Fibroblast of the aortic adventitia (primary cell): ENCODE measurements at places on chromosomes 4 and X.

DNA sequence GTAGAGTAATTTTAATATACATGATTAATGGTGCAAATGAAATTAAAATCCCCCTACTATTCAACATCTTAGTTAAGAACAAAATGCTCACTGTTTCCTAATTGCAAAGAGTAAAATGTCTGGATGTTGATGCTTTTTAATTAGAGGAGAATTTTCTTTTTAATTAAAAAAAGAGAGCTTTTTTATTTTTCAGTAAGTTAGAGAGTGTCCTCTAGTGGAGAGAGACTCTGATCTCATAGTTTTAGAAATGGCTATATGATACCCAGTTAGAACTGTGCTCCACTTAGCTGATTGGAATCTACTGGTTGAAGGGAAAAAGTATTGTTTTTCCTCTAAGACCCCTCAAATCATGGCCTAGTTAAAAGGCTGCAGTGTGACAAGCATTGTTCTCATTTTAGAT lies 312.0 kb upstream of the MAGEB2 start:
- peak; percentile 34 for DNase-seq

GRCh38 chr4:89538886-89539285 lies 231.3 kb upstream of the GPRIN3 start:
- peak; percentile 39 for DNase-seq

- peak; percentile 87 for DNase-seq
Measured at GRCh38 chrX:10582215-10582733, 38.1 kb downstream of the MID1 start.

DNA sequence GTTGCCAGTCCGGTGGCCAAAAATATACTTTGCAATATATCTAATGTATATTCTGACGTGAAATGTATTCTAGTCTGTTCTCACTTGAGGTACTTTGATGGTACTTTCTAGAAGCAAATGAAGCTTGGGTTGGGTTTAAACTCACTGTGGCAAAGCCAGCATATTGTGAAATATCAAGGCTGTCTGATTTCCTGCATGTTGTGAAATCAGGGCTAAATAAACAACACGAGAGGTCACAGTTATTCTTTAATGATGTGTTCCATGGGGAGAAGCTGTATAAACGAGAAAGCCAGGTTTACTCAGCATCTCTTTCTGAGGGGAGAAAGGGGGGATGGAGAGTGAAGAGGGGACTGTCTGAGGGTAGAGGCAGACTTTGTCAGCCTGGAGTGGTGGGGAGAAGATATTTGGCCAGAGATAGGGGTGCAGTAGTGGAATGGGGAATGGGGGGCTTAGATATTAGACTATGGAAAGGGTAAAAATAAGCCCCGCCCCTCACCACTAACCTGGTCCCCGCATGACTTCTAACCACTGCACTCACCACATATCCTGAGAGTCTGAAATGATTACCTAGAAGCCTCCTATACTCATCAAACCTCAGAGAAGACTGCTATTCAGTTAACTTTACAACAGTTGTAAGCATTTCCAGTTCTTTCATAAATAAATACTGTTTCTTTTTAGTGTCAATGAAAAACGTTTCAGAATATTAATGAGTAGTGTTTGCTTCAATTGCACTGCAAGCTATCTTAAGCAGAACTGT lies 5.9 kb upstream of the SCARB2 start:
- DNase-seq = peak; percentile 78

DNA sequence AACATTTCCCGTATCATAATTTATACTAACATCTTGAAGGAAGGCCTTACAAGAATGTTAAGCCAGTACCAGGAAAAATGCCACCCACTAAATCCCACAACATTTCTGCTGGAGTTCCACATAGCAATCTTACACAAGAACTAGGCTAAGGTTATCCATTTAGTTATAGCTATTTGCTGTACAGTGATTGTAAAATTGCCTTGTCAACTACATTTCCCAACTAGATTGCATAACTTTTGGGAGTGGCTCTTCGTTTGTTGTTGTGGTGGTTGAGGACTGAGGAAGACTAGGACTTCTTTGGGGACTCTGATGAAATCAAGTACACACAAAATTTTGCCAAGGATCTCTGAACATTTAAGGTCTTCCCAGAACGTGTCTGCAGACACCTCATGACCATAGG lies 8.0 kb downstream of the IBSP start:
- peak; percentile 11 for DNase-seq

GRCh38 chrX:96379951-96380350 lies 304.7 kb upstream of the DIAPH2 start:
- no peak for DNase-seq

- no peak for DNase-seq
Measured at GRCh38 chr4:141560056-141560455, 76.3 kb upstream of the IL15 start.

- peak; percentile 32 for DNase-seq
Measured at GRCh38 chr4:81472281-81473182, 825 bp upstream of the RASGEF1B start.

DNA sequence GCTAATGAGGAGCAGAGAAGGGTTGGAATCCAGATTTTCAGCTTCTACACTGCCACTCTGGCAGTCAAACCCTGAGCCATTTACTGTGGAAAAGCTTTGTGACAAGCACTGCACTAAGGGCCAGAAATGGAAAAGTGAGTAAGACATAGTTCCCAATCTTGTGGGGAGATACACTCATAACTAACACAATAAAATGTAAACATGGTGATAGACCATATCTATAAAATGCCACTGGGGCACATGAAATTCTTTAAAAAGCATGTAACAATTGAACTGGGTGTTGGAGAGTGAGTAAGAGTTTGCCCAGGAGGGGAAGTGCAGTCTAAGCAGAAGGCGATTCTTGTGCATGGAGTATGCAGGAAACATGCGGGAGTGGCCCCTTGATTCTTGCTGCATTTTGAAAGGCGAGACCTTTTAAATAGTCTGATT lies 32.0 kb upstream of the ANXA5 start:
- DNase-seq = peak; percentile 92

- DNase-seq = no peak
Measured at GRCh38 chr4:61860376-61860775, 660.2 kb downstream of the ADGRL3 start.

DNA sequence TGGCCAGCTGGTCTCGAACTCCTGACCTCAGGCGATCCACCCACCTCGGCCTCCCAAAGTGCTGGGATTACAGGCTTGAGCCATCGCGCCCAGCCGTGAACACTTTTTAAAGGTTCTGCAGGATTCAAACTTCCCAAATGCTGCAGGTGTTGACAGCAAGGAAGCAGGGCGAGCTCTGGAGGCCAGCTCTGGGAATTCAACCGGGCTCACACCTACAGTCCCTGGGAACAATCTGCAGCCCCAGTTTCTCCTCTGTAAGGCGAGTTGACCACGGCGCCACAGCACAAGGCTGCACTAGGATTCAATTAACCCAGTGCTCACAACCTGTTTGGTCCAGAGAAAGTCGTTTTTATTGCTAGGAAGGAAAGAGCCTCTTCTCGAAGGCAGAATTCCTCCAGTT lies 1.6 kb downstream of the MTNR1A start:
- no peak for DNase-seq

GRCh38 chr4:79977131-79977840 lies 95.7 kb downstream of the ANTXR2 start:
- no peak for DNase-seq

DNA sequence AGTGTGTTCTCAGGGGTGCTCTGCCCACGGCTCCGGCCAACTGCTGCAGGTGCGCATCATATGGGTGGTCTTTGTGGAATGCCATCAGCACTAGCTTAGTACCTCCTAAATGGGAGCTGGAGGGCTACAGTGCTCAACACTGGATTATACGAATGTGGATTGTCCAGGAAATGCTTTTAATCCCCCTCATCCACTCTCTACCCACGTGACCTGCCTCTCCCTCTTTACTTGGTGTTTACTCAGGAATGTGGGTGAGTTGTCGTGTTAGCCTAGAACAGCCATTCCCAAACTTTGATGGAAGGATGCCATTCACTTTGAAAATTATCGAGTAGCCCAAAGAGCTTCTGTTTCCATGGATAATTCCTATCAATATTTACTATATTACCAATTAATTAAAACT lies 150.8 kb downstream of the PTTG2 start:
- no peak for DNase-seq

DNA sequence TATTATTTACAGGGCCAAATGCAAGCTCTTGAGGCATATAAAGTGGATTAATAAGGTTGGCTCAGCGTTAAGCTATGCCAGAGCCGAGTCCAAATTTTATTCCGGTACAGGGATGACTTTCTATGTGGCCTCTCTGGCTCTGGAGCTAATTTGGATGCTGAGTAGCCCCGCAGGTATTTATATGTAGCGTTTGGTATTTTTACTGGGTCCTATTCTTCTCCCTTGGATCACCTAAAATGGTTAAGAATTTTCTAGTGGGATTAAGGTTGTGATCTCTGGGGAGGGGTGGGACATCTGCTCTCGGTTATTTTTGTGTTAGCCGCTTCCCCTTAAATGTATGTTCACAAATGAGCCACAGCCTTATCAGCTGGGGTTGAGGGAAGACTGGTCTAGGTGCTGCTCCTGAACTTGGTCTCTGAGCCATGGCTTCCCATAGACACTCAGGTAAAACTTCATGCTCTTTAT lies 49.4 kb downstream of the FHL1 start:
- DNase-seq = no peak

GRCh38 chr4:104286867-104287266 lies 207.8 kb downstream of the CXXC4 start:
- no peak for DNase-seq

DNA sequence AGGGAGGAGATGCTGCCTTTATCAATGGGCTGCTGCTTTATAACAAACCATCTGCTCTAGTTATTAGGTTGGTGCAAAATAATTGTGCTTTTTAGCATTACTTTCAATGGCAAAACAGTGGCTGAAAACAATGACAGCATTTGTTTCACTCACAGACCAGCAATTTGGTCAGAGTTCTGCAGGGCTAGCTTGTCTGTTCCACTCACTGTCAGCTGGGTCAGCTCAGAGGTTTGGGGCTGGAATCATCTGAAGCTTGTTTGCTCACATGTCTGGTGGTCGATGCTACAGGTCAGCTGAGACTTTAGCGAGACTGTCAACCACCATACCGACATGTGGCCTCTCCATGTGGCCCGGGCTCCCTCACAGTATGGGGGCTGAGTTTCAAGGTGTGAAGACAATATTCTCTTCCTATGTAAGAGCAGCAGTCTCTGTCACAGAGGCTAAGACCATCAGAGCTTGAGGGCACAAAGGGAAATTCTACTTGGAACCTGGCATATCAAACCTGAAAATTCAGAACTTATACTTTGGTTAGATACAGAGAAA lies 81.3 kb upstream of the LIMCH1 start:
- no peak for DNase-seq

- DNase-seq = no peak
Measured at GRCh38 chr4:109553130-109553529, 6.9 kb upstream of the MCUB start.

DNA sequence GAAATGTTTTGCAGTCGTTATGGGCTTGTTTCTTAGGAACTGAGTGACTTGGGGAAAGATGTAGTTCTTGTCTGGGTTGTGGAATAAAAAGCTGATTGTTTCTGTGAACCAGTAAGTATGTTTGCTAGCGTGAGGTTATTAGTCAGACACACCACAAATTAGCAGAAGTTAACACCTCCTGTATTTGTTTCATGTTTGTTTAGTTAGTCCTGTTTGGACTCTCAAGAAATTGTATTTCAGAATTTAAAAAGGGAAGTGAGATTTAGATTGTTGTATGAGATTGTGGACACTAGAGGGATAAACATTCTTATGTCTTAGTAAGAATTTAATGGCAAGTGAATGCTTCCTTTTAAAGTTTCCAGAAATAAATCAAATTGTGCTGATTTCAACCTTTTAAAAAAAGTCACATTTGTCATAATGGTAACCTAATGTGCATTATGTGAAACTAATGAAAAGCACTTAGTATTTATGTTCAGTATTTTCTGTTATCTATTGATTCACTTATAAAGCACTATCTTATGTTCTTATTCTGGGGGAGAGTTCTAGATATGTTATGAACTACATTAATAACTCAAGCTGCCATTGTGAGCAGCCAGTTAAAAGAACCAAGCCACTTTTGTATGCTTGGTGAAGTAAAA lies 25.6 kb downstream of the ATP10D start:
- DNase-seq = peak; percentile 58

DNA sequence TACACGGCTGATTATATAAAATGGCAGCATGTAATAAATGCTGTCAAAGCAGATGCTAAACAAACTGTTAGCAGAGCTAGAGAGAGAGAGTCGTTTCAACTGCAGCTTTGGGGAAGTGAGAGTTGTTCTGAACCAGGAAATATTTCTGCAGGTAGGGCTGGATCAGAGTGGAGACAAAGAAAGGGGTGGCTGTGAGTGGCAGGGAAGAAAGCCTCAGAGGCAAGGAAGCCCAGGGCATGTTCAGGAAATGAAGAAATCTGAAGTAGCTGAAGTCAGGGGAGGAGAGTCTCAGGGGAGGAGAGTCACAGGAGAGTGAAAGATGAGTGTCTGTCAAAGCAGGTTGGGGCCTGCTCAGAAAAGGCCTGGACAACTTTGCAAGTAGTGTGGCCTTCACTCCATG lies 48.4 kb upstream of the RPS6KA3 start:
- DNase-seq = no peak

GRCh38 chrX:140822184-140822583 lies 112.6 kb downstream of the LINC00632 start:
- no peak for DNase-seq

GRCh38 chr4:111266937-111267336 lies 644.1 kb upstream of the PITX2 start:
- no peak for DNase-seq

- no peak for DNase-seq
Measured at GRCh38 chr4:29734343-29735213, 985.6 kb upstream of the PCDH7 start.

DNA sequence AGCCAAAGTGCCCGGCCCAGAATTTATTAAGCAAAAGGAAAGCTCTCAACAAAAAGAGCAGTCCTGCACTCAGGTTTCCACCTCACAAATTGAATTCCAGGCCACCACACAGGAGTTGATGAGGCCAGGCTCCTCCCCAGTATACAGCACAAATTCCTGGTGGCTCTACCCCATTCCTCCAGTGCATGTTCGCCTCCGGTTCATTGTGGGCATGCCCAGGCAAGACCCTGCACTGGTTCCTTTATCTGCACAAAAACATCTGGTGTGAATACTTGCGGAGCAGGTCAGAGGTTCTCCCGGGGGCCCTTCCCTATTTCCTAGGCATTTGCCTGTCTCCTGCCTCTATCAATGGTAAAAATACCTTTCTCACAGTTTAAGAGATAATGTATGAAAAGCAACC lies 195.2 kb upstream of the ANXA10 start:
- DNase-seq = peak; percentile 84

GRCh38 chrX:101290957-101291603 lies at the start of gene TAF7L:
TSS of gene TAF7L (minus strand) at chrX:101291334. CDS start at chrX:101287543, 3,791 bp downstream.
- DNase-seq = no peak

- DNase-seq = peak; percentile 54
Measured at GRCh38 chrX:103919270-103919637, 43.2 kb upstream of the TMSB15B start.

- no peak for DNase-seq
Measured at GRCh38 chrX:134761788-134762187, 103.5 kb upstream of the PLAC1 start.

DNA sequence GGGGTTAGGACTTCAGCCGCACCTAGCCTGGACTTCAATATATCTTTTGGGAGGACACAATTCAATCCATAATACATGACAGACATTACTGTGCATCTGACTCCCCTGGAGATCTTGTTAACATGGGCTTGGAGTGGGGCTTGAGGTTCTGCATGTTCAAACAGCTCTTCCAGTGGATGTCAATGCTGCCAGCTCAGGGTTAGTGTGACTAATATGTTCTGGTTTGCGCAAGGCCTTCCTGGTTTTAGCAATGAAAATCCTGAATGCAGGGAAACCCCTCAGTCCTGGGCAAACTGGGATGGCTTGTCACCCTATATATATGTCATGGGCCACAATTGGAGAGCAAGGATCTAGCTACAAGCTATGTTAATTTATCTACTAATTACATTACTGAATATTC lies 2.7 kb upstream of the TSPAN7 start:
- DNase-seq = no peak
